T-helper 1 cell (primary cell): ENCODE measurements at places on chromosomes 3 and 15.

GRCh38 chr3:112751061-112751460 lies 95.6 kb downstream of the CD200R1L start:
- no peak for DNase-seq

DNA sequence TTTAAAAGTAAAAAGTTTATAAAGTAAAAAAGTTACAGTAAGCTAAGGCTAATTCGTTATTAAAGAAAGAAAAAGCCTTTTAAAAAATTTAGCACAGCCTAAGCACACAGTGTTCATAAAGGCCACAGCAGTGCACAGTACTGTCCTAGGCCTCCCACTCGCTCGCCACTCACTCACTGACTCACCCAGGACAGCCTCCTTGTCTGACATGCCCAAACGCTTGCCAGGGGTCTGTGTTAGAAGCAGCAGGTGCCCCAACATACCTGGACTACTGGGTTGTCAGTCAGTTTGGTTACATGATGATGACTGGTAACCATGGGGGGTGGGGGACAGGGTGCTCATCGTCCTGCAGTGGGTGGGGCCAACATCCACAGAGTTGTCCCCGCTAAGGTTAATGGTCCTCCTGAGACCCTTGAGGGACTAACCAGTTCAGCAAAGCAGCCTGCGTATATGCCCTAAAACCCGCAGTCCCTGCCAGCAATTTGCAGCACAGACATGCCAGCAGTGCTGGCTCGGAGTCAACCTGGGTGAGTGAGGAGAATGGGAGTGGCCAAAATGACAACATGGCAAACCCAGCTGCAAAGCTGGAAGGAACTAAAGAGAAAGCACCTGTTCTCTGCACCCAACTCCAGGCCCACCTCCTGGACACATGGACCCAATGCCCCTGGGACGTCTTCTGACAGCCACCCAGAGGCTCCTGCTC lies 49.2 kb downstream of the CYFIP1 start:
- DNase-seq, result no peak

- DNase-seq, result no peak
These were observed 8.0 kb downstream of the EOMES start for GRCh38 chr3:27714146-27714526.

- DNase-seq, result peak; percentile 46
These were observed 80.0 kb downstream of the SQOR start for GRCh38 chr15:45714590-45715488.

GRCh38 chr3:157872902-157873301 lies 233.3 kb downstream of the SHOX2 start:
- DNase-seq, result no peak

- no peak for DNase-seq
These were observed 22.1 kb upstream of the SCAANT1 start for GRCh38 chr3:63934041-63934866.

- DNase-seq, result no peak
These were observed 75.0 kb downstream of the MAGEF1 start for GRCh38 chr3:184636741-184637316.
